ENCODE measurements at places on chromosomes 12 and 14. TPM values are rescaled to one million over a fixed set of nuclear protein-coding genes. Genes with fewer than 3 reads are reported as not detected.

SOS2 gene
- total RNA-seq: 9.9 TPM

NANOG gene
- 0.70 TPM for total RNA-seq

NXPH4 gene
- total RNA-seq: 0.13 TPM

GRCh38 chr12:79933532-79934264, 1.2 kb downstream of the PPP1R12A start:
- no peak for DNase-seq

DNA sequence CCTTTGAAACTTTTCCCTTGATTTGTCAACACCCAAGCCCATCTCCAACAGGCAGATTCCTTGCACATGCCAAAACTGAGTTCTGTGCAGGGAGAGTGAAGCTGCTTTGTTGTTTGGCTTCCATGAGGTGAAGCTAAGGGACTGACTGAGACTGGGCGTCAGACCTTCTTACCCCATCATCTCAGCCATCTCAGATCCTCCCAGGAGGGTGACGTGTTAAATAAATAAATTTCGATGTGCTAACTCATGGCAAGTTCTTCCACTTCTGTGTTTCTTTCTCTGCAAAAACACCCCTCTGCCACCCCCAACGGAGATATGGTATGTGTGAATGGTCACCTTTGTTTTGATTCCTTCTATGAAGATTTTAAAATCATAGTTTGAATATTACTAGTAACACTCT, 17.8 kb downstream of the UTP20 start:
- DNase-seq: no peak

- no peak for DNase-seq
Measured at GRCh38 chr14:24390701-24391468, 7.9 kb upstream of the NYNRIN start.

DNA sequence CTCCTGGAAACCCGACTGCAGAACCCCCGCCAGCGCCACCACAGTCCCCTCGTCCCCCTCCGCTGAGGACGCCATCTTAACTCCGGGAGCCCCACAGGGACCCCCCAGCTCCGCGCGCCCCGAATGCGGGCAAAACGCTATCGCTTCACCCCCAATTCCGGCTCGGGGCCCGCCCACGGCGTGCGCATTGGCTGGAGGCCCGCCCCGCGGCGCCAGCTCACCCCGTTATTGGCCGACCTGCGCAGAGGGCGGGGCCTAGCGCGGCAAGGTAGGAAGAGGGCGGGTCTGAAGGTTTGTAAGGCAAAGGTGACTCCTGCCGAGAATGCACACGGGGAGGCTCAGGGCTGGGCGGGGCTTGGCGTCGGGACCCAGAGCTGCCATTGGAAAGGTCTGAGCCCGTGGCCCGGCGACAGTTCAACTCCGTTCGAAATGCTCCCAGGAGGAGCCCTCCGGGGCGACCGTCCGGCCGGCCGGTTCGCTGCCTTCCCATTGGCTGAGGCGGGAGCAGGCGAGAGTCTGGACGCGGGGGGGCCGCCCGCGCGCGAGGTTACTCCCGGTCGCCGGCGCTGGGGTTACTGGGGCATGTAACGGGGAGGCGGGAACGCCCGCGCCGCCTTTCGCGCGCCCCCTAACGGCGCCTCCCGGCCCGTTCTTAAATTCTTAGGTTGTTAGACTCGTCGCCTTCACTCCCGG, at the start of gene LPCAT3:
LPCAT3 (minus strand) TSS at position 127 of the 693 bp plus-strand sequence; CDS start at position 75, 52 bp downstream.
- DNase-seq: peak; percentile 99

DNA sequence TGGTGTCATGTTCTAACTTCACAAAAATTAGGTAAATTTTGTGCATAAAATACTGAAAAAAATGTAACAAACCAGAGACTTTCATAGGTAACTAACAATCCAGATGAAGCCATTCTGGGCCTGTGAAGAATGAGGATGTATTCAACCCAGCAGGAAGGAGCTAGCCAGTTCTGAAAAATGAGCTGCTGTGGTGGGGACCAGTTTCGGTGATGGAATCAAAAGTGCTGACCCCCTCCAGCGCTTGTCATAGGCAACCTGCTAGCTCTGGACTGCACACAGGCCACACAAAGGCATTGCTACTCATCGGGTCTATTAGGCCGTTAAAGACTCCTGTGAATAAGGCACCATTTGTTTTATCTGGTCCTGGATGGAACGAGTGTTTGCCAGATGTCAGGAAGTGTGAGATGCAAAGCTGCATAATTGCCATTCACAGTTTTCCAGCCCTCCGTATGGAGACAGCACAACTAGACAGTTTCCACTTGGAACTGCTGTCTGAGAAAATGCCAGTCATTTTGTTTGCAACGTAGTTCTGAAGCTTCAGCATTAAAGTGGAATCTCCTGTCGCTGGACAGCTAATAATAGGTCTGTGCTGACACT, 3.3 kb upstream of the RIMBP2 start:
- no peak for DNase-seq

GRCh38 chr12:69067713-69068112, 134.7 kb upstream of the CPM start:
- DNase-seq: no peak

GRCh38 chr12:6460751-6461371, 9.0 kb downstream of the TAPBPL start:
- DNase-seq: no peak

DNA sequence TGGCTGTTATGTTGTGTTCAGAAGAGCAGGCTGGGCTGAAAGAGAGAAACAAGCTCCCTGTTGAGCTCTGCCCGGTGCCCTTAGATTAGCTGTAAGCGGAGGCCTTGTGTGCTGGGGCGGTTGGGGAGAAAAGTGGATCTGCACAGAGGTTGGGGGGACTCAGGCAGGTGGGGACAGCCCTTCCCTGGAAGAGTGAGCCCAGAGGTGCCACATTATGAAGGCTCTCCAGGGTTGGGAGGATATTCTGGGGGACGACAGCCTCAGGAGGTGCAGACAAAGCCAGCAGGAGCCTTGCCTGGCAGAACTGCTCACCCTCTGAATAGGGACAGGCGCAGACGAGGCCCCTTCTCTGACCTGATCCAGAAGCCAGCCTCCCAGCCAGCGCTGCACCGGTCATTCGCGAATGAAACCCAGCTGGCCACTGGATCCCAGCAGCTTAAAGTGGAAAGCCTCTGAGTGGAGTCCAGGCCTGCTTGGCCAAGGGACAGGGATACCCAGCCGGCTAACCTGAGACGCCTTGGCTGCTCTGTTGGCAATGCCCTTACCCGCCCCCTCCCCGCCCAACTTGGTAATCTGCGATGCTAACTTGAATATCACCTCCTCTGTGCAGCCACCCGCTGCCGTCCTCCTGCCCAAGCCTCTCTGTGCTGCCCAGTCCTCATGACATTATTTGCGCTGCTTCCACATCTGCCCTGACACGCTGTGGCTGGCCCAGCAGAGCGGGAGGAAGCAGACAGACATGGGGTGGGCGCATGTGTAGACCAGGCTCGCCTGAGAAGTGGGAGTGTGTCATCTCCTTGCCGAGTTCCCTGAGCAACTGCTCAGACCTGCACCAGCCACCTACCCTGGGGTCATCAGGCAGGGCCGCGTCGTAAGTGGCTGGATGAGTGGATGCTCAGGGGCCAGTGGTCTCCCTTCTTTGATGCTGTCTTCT, 5.6 kb downstream of the HIP1R start:
- DNase-seq: no peak
